Urothelium cell line (cell line): ENCODE measurements at places on chromosomes 11 and 22.
A peak's percentile ranks its signal among the peaks of the same experiment; 100 is the strongest.

DNA sequence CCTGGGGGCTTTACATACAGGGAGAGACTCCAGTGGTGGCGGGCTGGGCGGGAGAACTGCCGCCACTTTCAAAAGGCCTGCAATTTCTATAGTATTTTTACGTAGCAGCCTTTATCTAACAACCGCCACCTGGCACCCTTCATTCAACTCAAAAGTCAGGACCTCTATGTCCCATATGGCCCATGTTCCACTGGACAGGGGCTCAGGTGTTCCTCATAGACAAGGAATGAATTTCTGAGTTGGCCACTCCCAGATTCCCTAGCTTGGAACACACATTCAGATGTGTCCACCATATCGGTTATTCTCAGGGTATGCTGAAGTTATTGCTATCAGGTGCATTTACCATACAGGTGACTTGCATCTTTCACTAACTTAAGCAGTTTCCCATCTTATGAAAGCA lies 29.9 kb downstream of the RNF169 start:
- DNase-seq = no peak

- DNase-seq = no peak
Observed at GRCh38 chr22:46354176-46354992, 18.9 kb downstream of the TRMU start.

DNA sequence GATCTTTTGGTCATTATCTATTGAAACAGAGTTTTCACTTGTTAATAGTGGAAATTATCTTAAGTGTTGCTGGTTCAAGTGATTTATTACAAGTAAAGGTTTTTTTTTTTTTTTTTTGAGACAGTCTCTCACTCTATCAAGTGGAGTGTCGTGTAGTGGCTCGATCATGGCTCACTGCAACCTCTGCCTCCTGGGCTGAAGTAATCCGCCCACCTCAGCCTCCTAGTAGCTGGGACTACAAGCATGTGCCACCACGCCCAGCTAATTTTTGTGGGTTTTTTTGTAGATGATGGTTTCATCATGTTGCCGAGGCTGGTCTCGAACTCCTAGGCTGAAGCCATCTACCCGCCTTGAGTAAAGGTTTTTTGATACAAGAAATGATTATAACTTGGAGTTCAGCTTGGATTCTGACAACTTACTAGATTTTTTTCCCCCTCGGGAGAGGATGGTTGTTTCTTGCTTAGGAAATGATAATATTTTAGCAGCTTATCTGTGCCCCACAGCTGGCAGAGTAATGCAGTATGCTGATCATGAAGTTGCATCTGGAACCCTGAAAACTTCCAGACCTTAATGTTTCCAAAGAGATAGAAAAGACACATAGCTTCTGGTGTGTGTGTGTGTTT lies 68.9 kb downstream of the MTMR3 start:
- no peak for DNase-seq

GRCh38 chr11:68040101-68040956 lies 1.5 kb downstream of the TCIRG1 start:
- DNase-seq = peak; percentile 62

DNA sequence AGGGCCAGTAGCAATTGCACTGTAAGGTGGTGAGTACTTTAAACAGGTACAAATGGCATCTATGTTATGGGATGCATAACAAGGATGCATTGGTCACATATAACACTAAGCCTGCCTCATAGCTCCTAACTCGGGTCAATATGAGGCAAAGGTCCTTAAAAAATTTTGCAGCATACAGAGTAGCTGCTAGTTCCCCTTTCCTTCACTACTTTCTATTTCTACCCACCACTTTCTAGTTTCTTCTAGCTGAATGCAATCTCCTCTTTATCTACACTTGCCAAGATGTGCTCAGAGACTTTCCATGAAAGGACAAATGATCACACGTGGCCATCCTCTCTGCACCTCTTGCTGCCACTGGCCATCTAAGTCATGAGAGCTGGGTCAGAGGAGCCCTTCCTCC lies 9.8 kb downstream of the OR51F2 start:
- DNase-seq = no peak

DNA sequence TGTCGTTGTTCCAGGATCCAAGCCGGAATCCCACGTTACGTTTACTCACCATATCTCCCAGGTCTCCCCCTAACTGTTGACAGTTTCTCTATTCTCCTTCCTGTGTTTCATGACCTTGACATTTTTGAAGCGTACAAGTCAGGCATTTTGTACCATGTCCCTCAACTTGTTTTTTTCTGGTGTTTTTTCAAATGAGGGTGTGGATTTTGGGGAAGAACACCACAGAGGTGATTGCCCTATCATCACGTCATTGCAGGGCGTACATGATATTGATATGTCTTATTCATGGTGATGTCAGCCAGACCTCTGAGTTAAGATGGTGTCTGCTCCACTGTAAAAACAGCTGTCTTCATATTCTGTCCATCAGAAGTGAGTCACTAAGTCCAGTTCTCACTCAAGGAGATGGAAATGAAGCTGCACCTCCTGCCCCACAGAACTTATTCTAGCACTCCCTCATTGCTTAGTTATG lies 28.3 kb upstream of the SOX10 start:
- no peak for DNase-seq

DNA sequence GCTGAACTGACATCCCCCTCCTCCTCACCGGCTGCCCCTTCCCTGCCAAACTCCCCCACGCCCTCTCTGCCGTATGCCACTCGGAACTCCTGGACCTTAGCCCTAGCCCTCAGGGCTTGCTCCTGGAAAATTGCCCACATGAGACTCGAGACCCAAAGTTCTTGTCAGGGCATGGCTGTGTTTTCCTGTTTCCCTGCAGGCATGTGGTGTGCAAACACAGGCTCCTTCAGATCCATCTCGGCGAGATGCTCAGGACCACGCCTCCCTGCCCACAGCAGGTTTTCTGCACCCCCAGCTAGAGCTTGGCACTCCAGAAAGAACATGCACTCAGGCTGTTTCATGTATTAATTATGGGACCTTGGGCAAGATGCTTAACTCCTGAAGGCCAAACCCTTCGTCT lies 1480.4 kb downstream of the BRD1 start:
- no peak for DNase-seq

- DNase-seq = no peak
Observed at GRCh38 chr11:71399341-71399740, 48.9 kb downstream of the DHCR7 start.

- no peak for DNase-seq
Observed at GRCh38 chr11:64259533-64260067, 8.3 kb downstream of the PLCB3 start.

GRCh38 chr11:89502301-89502700 lies 11.1 kb upstream of the NOX4 start:
- DNase-seq = no peak

GRCh38 chr11:104655066-104655465 lies 243.2 kb downstream of the CASP12 start:
- DNase-seq = no peak

DNA sequence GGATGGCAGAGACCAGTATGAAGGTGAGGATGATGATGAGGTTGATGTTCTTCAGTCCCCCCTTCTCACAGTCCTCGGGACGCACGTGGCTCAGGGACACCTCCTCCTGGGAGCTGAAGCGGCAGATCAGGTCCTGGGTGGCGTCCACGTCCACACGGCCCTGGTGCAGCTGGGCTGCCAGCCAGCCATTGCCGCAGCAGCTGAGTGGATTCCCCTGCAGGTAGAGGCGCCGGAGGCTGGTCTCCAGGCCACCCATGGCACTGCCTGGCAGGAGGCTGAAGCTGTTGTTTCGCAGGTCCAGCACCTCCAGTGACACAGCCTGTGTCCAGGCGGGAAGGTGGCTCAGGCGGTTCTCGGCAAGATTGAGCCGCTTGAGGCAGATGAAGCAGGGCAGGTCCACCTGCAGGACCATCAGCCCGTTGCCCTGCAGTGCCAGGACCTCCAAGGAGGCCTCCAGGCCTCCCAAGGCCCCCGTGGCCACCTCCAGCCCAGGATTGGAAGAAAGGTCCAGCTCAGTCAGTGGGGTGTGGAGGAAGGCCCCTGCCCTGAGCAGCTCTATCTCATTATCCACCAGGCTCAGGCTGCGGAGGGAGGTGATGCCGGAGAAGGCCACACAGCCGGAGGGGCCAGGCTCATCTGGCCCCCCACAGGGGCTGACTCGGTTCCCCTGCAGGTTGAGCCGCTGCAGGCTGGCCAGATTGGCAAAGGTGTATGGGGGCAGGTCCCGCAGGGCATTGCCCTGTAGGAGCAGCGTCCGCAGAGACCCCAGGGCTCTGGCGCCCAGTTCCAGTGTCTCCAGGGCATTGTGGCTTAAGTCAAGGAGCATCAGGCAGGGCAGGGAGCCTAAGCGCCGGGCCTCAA lies 10.6 kb downstream of the LRRC32 start:
- no peak for DNase-seq

- peak; percentile 83 for DNase-seq
Observed at GRCh38 chr11:43547889-43548381, 132.6 kb upstream of the HSD17B12 start.

DNA sequence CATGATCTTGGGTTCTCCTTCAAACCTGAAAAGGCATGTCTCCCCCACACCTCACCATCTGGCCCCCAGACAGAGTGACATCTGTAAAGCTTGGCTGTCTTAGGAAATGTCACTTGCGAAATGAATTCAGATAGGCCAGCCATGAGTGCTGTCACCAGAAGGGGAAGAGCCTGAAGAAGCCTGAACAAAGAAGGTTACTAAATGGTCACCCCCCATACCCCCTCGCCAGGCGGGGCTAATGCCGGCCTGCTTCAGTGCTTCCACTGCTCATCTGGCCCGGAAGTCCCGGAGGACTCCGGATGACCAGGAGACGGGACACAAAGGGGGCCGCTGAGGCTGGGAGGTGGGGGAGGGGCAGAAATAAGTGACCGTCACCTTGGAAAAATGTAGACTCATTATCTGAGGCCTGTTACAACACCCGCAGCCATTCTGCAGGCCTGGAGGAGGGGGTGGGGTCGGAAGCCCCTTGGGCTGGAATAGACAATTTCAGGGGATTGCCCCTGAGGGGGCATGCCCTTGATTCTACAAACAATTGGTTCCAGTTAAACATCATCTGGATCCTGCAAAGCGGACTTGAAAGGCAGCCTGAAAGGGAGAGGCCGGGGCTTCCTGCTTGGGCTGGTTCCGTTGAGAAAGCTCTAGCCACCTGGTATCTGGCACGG lies 43.2 kb downstream of the NAT10 start:
- no peak for DNase-seq
